Activated naive CD8-positive, alpha-beta T cell treated with anti-CD3 and anti-CD28 coated beads, Interleukin-2, amount 10 ng/mL, durations not matched to agents 7 days and 5 days (primary cell): ENCODE measurements at places on chromosomes 7 and 10. TPM values are rescaled to one million over a fixed set of nuclear protein-coding genes. Genes with fewer than 3 reads are reported as not detected.

DNA sequence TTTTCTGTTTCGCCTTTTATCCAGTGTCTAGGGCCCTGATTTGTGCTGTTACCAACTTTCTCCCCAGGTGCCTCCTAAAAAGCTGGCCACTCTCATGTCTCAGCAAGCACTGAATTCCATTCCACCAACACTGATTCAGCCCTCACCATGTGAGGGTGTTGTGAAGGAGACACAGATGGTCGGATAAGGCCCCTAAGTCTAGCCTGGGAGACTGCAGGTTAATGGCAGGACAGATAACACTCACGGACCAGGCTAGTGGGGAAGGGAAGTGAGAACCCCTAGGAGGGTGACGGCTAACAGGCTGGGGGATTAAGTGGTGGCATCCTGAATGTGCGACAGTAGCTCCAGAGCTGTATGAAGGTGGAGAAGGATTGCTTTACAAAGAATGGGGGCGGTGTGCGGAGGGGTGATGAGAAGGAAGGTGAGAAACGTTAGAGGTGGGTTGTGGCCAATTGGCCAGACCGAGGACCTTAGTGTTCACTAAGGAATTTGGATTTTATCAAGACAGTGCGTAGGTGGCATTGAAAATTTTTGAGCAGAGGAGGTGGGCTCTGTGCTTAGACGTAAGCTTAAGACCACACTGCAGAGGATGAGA is 3.8 kb upstream of the DUSP5 start:
- peaks cover 9% of the 10 kb centered on the region for H3K36me3 ChIP-seq
- peaks cover 12% of the 10 kb centered on the region for H3K27me3 ChIP-seq
- no peak overlapping the region for H3K4me3 ChIP-seq
- peaks cover 18% of the 10 kb centered on the region for H3K4me1 ChIP-seq

DNA sequence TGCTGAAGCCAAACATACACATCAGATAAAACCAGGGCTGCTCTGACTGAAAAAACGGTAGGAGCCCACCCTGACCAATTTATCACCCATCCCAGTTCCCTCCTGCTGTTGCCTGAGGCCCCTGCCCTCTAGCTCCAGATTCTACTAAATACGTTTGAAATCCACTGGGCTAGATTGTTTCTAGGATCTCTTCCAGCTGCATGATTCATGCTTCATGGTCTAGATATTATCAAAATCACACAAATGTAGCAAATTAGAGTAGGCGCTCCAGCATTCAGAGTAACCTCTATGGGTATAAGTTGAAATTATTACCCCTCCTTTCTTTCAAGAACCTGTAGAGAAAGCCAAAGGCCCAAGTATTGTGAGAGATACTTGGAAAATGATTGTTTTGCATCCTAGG is 151.2 kb upstream of the FAM13C start:
- H3K4me3 ChIP-seq = no peak overlapping the region
- no peaks in the 10 kb centered on the region for H3K4me1 ChIP-seq
- DNase-seq = no peak

DNA sequence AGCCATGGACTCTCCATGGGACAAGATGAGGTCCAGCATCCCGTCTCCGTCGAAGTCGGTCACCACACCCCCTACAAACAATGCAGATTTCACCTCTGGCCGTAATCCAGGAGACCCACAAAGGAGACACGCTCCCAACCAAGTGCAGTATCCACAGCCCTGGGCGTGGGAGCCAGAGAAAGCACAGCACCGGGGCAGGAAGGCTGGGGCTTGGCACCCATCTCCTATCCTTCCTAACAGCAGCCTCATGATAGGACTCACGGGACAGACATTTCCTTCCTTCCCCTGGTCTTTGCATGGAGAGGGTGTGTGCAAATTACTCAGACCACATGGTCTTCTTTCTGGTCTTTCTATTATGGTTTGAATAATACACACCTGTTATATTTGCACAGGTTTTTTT is 46.3 kb downstream of the GOLGA7B start:
- H3K4me3 ChIP-seq = no peak overlapping the region
- no peaks in the 10 kb centered on the region for H3K36me3 ChIP-seq
- no peak overlapping the region for H3K27ac ChIP-seq
- H3K4me1 ChIP-seq = no peaks in the 10 kb centered on the region
- no peak for DNase-seq

GRCh38 chr7:94062372-94062771 is 58.2 kb upstream of the BET1 start:
- H3K27ac ChIP-seq = no peak overlapping the region
- peaks cover 56% of the 10 kb centered on the region for H3K27me3 ChIP-seq
- DNase-seq = no peak
- no peak overlapping the region for H3K4me3 ChIP-seq
- no peaks in the 10 kb centered on the region for H3K36me3 ChIP-seq
- peaks cover 18% of the 10 kb centered on the region for H3K4me1 ChIP-seq

DNA sequence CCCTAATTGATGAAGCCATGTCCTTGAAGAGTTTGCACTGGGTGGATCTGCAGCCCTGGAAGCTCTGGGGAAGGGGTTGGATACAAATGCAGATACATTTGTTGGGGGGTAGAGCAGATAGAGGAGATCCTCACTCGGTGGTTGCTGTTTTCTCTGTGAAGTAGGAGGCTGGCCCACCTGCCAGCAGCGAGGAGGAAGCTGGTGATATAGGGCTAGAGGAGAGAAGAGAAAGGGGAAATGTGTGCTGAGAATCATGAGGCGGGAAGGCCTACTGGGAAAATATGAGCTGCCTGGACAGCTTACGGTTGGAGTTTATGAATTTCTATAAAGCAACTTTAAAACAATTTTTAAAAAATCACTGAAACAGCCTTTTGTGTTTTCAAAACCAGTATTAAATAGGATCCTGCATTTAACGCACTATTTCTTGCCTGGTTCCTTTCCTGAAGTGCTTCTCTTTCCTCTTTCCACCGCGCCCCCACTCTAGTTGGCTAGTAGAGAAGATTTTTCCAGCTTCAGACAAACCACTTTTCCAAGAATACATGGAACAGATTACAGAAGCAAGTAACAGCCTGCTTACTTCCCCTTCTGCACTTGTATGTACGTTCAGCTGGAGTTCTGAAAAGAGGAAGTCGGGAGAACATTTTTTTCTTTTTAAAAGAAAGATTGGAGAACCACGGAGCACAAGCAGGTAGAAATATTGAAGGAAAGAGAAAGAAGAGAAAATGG is 100.6 kb upstream of the GLCCI1 start:
- H3K27ac ChIP-seq = no peak overlapping the region
- H3K4me3 ChIP-seq = no peak overlapping the region
- no peak for DNase-seq

DNA sequence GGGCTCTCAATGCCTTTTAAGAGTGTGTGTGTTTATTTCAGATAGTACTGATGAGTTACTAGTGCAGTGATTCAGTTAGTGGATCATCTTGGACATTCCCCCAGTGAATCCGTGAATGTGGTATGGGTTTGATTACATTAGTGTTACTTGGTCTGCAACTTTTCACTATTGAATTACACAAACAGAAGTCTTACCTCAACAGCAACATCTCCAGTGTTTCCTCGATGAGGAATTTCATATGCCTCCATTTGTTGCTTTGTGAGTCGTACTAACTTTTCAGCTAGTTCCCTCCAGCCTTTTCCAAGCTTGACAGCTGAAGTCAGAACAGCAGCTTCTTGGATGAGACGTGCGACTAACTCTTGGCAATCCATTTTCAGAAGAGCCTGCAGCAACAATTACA is 63.2 kb downstream of the MACC1 start:
- H3K27ac ChIP-seq = no peak overlapping the region
- DNase-seq = no peak
- no peaks in the 10 kb centered on the region for H3K4me1 ChIP-seq
- H3K27me3 ChIP-seq = no peaks in the 10 kb centered on the region
- no peak overlapping the region for H3K4me3 ChIP-seq
- H3K36me3 ChIP-seq = no peaks in the 10 kb centered on the region

DNA sequence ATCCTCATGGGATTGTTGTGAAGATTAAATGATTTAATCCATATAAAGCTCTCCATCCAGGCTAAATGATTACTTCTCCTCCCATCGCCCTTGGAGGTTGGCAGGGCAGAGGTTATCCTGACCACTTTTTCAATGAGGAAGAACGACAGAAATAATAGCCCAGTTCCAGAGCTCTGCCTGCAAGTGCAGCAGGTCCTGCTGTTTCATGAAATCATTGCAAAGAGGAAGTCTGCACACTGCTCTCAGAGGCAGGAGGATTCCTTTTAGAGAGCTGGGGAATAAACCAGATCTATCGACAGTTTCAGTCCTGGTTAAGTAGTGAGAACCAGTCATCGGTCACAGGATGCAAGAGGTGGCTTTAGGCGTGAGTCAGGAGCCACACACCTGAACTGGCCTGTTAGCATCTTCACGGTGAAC is 25.0 kb upstream of the CDH23 start:
- DNase-seq = no peak
- no peaks in the 10 kb centered on the region for H3K36me3 ChIP-seq
- H3K27ac ChIP-seq = no peak overlapping the region
- peaks cover 6% of the 10 kb centered on the region for H3K27me3 ChIP-seq
- H3K4me1 ChIP-seq = peaks cover 10% of the 10 kb centered on the region

DNA sequence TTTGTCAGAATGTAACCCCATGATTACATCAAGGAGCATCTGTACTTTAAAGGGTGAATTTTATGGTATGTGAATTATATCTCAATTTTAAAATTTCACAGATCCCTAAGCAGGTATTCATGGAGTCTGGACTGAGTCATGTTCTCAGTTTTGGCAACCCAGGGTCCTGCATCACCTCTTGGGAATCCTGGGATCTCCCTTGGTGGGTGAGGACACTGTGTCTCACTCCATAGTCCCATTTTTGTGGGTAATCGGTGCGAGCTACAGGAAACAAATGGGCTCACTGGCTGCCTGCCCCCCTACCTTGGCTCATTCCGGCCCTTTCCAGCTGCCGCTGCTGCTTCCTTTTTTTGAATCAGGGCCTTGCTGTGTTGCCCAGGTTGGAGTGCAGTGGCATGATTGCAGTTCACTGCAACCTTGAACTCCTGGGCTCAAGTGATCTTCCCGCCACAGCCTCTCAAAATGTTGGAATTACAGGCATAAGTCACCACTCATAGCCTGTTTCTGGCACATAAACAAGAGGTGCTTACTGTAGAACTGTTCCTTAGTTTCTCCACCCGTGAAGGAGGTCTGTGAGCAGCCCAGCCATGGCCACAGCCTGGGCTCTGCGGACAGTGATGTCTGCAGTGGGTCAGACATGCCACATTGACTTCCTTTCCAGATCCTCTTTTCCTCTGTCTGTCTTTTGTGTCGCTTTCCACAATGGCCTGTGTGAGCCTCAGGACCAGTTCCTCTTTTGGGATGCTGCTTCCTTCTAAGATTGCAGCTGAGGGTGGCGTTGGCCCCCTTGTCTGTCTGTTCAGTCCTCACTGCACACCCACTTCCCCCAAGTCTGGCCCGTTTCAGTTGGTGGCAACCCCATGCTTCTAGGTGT is 14.5 kb downstream of the PALD1 start:
- H3K4me3 ChIP-seq = no peak overlapping the region
- no peak overlapping the region for H3K27ac ChIP-seq
- no peak for DNase-seq

GRCh38 chr10:17181751-17182150 is 19.7 kb downstream of the TRDMT1 start:
- no peak overlapping the region for H3K27ac ChIP-seq
- H3K4me1 ChIP-seq = peaks cover 5% of the 10 kb centered on the region
- DNase-seq = no peak
- H3K27me3 ChIP-seq = no peaks in the 10 kb centered on the region

- no peaks in the 10 kb centered on the region for H3K4me1 ChIP-seq
- no peaks in the 10 kb centered on the region for H3K36me3 ChIP-seq
- no peaks in the 10 kb centered on the region for H3K27me3 ChIP-seq
- no peak overlapping the region for H3K27ac ChIP-seq
- no peak overlapping the region for H3K4me3 ChIP-seq
These were observed 276.6 kb downstream of the GPR158 start for GRCh38 chr10:25451401-25451800.

DNA sequence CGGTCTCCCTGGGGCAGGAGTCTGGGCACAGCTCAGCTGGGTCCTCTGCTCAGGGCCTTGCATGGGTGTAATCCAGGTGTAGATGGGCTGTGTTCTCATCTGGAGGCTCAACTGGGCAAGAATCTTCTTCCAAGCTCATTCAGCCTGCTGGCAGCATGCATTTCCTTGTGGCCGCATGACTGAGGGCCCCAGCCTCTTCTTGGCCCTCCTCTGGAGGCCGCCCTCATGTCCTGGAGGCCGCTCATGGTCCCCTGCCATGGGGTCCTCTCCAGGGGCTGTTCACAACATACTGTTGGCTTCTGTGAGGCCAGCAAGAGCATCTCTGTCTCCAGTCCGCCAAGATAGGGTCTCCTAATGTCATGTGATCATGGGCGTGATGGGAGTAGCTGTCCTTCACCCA is 437.5 kb upstream of the FOXK1 start:
- no peaks in the 10 kb centered on the region for H3K27me3 ChIP-seq
- H3K4me3 ChIP-seq = no peak overlapping the region
- no peaks in the 10 kb centered on the region for H3K36me3 ChIP-seq
- H3K4me1 ChIP-seq = peaks cover 6% of the 10 kb centered on the region
- H3K27ac ChIP-seq = no peak overlapping the region

GRCh38 chr7:16604054-16604453 is 41.5 kb downstream of the ANKMY2 start:
- H3K4me3 ChIP-seq = no peak overlapping the region
- DNase-seq = no peak
- H3K36me3 ChIP-seq = peaks cover 19% of the 10 kb centered on the region

GRCh38 chr7:144006692-144007042 is 6.5 kb downstream of the OR6B1 start:
- H3K36me3 ChIP-seq = no peaks in the 10 kb centered on the region
- DNase-seq = no peak
- H3K27ac ChIP-seq = no peak overlapping the region
- H3K4me1 ChIP-seq = no peaks in the 10 kb centered on the region
- no peaks in the 10 kb centered on the region for H3K27me3 ChIP-seq

DNA sequence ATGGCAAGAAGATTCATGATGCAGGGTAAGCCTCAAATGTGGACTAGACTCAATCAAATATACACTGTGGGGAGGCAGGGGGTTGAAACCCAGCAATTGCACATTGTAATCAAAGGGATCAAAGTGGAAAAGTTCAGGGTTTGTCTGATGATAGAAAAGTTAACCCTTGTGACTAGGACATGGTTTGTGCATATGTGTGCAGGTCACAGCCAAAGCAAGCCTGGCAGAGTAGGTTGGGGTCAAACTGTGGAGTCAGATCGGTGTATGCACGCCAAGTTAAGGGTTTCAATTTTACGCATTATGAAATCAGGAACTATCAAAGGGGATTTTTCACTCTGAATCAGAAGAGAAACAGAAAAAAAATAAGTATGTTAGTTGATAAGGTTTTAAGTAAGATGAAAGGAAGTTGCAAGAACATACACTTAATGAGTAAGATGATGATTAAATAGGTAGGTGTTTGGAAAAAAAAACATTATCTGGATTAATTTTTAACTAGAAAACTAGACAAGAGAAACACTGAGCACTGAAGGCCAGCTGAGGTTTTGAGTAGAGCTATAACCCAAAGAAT is 188.3 kb downstream of the DGKB start:
- no peaks in the 10 kb centered on the region for H3K27me3 ChIP-seq
- no peaks in the 10 kb centered on the region for H3K36me3 ChIP-seq
- H3K27ac ChIP-seq = no peak overlapping the region
- no peak for DNase-seq
- H3K4me3 ChIP-seq = no peak overlapping the region

The TUBAL3 gene
- total RNA-seq = not detected

The FZD1 gene
- total RNA-seq = 0.17 TPM

The OR2A5 gene
- not detected for total RNA-seq

The FGFR2 gene
- 0.89 TPM for total RNA-seq

The TBC1D12 gene
- 0.17 TPM for total RNA-seq

The KIAA1217 gene
- 0.06 TPM for total RNA-seq

The STN1 gene
- total RNA-seq = 58.5 TPM

The TRIL gene
- not detected for total RNA-seq

The AGBL3 gene
- 4.5 TPM for total RNA-seq

The PPP1R17 gene
- total RNA-seq = not detected
